ENCODE measurements at places on chromosomes 2 and 18.

DNA sequence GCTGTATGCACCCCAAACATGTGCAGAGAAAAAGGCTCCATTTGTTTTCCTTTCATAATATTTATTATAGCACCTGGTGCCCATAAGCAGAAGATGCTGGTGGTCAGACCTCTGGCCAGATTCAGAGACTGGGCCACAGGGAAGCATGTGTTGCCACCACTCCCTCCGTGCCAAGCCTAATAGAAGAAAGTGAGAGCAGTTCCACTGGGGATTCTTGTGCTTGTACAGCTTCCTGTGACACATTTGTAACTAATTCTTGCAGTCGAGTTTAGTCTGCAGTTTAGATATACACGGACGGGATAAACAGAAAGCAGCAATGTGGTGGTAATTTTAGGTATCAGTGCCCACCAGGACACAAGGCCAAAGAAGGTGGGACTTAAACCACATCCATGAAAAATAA lies 135.4 kb upstream of the PIEZO2 start:
- DNase-seq = no peak

DNA sequence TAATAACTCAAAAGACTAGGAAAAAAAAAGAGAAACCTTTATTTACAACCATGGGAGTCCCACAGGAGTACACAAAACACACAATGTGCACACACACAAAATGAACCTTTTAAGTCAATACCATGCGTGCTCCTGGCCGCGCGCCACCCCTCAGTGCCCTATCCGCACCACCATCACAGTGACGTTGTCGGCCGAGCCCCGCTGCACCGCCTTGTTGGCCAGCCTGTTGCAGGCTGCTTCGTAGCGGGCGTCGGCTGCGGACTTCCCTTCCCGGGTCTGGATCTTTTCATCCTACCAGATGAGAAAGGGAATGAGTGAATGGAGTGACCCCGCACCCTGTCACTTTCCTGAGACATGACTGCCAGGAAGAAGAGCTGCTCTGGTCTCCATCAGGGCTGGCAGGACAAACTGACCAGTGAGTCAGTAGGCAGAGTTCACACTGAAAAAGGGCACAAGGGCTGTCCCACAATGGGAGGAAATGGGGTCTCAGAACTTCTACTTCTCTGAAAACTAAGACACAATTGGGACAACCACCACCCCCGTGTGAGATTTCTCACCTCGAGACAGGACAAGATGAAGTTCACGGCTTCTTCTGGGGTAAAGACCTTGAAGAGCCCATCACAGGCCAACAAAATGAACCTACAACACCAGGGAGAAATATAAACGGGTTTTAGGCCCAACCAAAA lies 11.8 kb downstream of the ERFE start:
- no peak for DNase-seq

DNA sequence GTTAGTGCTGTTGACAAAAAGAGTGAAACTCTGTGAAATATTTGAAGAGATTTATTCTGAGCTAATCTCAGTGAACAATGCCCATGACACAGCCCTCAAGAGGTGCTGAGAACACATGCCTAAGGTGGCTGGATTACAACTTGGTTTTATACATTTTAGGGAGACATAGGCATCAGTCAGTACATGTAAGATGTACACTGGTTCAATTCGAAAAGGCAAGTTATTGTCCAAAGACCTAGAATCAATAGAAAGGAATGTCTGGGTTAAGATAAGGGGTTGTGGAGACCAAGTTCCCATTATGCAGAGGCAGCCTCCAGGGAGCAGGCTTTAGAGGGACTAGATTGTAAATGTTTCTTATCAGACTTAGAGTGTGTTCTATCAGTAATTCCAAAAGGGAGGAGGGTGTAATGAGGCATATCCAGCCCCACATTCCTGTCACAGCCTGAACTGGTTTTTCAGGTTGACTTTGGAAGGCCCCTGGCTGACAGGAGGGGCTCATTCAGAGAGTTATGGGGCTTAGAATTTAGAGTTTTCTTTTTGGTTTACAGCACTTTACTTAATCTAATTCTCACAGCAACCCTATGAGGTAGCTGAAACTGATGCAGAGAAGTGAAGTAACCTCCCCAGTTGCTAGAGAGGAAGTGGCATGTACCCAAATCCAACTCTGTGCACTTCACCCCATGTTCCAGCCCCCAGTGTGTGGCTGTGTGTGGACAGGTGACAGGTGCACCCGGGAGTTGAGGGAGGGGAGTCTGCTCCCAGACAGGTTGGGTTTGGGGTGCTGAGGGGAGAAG lies 28.3 kb upstream of the ASAP2 start:
- peak; percentile 61 for DNase-seq

DNA sequence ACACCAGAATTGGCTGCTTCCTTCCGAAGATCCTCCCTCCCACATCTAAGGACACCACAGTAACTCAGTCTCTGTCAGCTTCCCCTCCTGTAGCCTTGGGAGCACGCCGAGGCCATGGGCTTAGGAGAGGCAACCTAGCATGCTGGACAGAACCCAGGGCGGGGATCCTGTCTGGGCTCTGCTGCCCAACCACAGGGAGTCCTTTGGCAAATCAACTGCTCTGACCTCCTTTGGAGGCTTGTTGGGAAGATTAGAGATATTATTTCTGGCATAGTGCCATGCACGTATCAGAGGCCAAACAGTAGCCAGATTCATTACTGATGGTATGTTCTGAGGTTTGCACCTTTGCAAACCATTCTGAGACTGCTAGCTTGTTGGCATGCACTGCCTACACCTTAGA lies 262.7 kb upstream of the EPAS1 start:
- no peak for DNase-seq

DNA sequence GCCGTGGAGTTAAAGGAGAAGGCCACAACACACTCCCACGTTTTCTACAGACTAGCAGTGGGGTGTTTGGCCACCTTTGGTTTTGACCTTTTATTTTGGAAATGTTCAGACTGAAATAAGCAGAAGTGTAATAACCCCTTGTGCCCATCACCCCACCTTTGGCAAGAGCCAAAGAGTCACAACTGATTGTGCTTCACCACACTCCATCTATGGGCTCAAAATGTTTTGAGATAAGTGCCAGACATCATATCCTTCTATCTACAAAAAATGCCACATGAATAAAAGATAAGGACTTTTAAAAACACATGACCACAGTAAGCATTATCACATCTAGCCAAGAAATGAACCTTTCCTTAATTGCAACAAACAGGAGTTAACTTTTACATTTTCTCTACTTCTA lies 9.9 kb upstream of the GPR35 start:
- no peak for DNase-seq

DNA sequence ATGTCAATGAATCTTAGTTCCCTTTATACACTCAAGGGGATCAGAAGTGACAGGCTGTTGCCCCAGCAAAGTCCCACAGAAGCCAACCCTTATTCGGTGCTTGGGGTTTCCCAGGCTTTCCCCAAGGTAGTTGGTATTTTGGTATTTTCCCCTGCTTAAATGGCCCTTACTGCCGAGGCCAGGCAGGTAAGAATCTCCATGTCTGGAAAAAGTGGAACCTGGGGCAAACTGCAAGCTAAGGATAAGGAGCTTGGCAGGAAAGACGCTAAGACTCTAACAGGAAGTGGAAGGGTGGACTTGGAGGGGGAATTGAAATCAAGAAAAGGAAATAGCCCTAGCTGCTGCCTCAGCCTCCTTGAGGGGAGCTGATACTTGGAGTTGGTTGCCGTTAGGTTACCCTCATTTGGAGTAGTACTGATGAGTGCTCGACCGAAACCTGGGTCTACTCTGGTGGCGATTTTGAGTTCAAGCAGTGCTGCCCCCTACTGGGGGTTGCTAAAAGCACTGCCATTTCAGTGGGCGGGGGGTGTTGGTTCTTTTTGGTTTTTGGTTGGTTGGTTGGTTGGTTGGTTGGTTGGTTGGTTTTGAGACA lies 3.3 kb upstream of the GPBAR1 start:
- DNase-seq = no peak

GRCh38 chr2:83573060-83573459 lies 886.0 kb downstream of the SUCLG1 start:
- DNase-seq = no peak
